Thyroid gland (tissue), 4 donors: ENCODE measurements at places on chromosomes 5 and 9. TPM values are rescaled to one million over a fixed set of nuclear protein-coding genes. Genes with fewer than 3 reads are reported as not detected.
A peak's percentile ranks its signal among the peaks of the same experiment; 100 is the strongest.

TMEM252 gene
- not detected for total RNA-seq

IL17B gene
- not detected for total RNA-seq

- no peaks in the 10 kb centered on the region for H3K27me3 ChIP-seq
- H3K36me3 ChIP-seq, result no peaks in the 10 kb centered on the region
- no peak for DNase-seq
- peaks cover 63% of the 10 kb centered on the region for H3K4me1 ChIP-seq
- H3K27ac ChIP-seq, result peak overlapping the region; percentile 8
Measured at GRCh38 chr9:95096381-95096780, 221.1 kb downstream of the FANCC start.

GRCh38 chr5:1732238-1732941 is 67.2 kb downstream of the MRPL36 start:
- H3K4me1 ChIP-seq, result no peaks in the 10 kb centered on the region
- H3K4me3 ChIP-seq, result no peak overlapping the region
- H3K27ac ChIP-seq, result no peak overlapping the region
- no peak for DNase-seq

DNA sequence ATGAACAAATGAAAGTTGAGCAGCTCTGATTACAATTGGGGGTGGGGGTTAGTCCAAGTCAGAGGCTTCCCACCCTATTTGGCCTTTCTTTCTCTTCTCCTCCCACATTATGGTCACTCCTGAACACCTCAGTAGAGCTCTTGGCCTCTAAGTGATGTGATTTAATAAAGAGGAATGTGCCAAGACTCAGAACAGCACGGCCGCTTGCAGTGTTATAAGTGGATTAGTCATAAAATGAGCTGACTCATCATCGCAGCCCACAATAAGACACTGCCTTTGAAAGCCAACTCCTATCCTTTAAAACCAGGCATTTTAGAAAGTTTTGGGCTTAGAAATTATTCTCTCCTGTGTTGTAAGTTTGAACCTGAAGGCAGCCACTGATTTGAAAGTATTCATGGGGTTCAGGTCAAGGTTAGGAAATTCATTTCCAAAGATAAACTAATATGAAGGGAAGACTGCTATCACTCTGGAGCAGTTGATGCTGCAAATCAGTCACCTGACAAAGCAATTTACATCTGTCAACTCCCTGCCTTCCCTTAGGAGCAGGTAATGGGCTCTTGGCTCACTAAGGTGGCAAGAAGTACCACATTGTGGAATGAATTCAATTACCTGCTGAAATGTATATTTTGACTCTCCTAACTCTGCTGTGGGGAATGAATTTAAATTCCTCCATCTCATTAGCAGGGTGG is 283.6 kb upstream of the NMUR2 start:
- H3K36me3 ChIP-seq, result no peaks in the 10 kb centered on the region
- H3K4me1 ChIP-seq, result peaks cover 17% of the 10 kb centered on the region
- peak; percentile 70 for DNase-seq
- H3K27me3 ChIP-seq, result no peaks in the 10 kb centered on the region

- H3K4me3 ChIP-seq, result no peak overlapping the region
- DNase-seq, result no peak
- H3K36me3 ChIP-seq, result no peaks in the 10 kb centered on the region
- H3K27ac ChIP-seq, result no peak overlapping the region
- H3K4me1 ChIP-seq, result no peaks in the 10 kb centered on the region
Measured at GRCh38 chr5:103452666-103453065, 109.9 kb downstream of the NUDT12 start.

DNA sequence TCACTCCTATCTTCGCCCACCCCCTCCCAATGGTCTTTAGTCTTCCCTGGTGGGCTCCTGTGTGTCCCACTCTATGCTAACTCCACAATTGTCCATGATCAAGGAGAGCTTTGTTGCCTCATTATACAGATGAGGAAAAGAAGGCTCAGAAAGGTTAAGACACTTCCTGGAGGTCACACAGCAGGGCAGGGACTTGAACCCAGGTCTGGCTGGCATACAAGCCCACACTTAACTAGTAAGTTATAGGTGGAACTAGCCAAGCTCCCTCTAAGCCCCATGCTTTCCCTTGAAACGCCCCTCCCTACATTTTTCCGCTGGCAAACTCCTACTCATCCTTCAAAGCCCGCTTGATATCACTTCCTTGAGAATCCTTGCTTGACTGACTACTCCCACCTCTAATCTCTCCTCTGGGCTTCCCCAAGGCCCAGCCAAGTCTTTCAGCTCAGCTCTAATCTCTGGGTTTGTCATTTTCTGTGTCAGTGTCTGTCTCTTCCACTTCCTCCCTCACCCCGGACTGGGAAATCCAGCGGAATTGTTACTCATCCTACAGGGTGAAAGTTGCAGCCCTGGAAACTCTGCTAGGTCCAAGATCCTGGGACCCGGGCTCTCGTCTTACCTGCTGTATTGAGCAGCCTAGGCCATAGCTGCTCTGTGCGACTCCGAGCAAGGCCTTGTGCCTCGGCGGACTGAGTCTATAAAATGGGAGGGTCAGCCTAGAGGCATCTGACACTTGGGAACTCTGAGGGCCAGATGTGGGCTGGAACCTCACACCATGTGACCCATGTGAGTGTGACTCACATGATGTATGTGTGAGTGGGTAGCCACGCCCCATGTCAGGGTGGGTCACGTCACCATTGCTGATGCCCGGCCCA is 144.5 kb downstream of the GAPVD1 start:
- no peak overlapping the region for H3K4me3 ChIP-seq
- no peaks in the 10 kb centered on the region for H3K36me3 ChIP-seq
- peaks cover 4% of the 10 kb centered on the region for H3K4me1 ChIP-seq
- no peaks in the 10 kb centered on the region for H3K27me3 ChIP-seq
